ENCODE measurements at places on chromosomes 16 and 17.
A peak's percentile ranks its signal among the peaks of the same experiment; 100 is the strongest.

DNA sequence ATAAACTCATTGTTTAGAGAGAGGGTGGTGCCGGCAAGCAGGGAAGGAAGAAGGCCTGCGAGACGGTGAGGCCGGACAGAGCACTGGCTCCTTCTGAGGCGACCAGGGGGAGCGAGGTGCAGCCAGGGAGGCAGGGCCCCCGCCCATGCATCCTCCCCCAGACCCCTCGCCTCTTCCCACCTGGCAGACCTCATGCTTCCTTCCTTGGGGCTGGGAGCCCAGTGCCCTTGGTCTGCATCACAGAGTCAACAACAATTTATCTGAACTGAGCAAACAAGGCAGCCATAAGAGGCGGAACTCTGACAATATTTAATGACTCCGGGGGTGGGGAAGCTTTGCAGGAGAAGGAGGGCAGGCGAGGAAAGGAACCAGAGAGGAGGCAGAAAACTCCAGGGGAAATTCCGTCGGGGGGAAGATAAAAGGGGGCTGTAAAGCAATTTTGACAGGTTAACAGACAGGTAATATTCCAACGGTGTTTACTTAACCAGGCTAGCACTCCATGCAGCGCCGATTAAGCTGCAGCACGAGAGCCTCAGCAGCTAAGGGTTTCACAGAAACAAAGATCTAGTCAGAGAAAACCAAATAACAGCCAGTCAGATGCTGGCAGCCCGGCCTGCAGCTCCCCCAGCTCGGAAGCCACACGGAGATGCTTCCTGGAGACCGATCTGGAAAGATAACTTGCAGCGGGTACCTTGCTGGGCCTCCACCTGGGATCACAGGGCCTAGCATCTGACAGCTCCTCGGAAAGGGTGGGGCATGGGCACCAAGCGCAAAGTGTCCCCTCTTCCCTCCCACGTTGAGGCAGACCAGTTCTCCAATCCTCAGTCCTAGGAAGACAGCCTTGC, 398.2 kb downstream of the SOX9 start:
- DNase-seq = peak; percentile 48

DNA sequence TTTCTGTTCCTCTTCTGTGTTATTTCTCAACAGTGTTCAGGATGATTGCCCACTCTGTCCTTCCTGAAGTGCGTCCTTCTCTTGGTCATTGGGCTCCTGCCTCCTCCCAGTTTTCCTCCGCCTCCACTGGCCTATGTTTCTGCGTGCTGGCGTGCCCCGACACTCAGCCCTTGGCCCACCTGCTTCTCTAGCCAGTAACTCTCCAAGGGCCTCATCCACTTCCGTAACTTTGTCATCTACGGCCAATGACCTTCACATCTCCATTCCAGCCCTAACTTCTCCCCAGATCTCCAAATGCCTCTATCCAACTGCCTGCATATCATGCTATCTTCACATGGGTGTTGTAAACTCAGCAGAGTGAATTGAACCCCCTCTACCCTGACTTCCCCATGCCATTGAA, 39.6 kb upstream of the RPL38 start:
- DNase-seq = no peak

DNA sequence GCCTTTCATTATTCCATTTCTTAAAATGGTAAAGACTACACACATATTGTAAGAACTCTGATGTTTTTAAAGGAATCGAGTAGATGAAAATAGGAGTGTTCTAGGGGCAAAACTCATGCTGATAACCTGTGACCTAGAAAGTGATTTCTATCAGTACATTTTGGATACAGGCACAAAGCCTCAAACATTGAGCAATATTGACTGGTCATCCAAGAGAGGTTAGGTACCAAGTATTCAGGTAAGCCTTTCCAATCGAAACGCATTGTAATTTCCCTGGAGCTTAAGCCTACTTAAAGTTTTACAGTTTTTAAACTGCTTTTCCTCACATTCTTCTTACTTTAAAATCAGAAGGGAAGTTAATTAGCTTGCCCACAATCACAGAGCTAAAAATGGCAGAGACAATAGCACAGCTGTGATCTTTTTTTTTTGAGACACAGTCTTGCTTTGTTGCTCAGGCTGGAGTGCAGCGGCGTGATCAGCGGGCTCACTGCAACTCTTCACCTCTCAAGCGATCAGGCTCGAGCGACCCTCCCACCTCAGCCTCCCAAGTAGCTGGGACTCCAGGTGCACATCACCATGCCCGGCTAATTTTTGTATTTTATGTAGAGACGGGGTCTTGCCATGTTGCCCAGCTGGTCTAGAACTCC, 3.3 kb downstream of the GOT2 start:
- no peak for DNase-seq

GRCh38 chr17:34151102-34151501, 104.0 kb upstream of the CCL2 start:
- DNase-seq = no peak

GRCh38 chr17:74954665-74955421, 17.7 kb downstream of the HID1 start:
- DNase-seq = no peak

DNA sequence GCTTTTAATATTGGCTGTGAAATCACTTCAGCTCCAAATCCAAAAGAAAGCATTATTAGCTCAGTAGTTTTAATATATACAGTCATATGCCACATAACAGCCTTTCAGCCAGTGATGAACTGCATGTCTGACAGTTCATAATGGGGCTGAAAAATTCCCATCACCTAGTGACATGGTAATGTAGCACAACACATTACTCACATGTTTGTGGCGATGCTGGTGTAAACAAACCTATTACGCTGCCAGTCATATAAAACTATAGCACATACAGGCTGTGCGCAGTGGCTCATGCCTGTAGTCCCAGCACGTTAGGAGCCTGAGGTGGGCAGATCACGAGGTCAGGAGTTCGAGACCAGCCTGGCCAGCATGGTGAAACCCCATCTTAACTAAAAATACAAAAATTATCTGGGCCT, 92.2 kb downstream of the TUBD1 start:
- DNase-seq = no peak

GRCh38 chr16:55700961-55701360, 45.2 kb downstream of the SLC6A2 start:
- no peak for DNase-seq

DNA sequence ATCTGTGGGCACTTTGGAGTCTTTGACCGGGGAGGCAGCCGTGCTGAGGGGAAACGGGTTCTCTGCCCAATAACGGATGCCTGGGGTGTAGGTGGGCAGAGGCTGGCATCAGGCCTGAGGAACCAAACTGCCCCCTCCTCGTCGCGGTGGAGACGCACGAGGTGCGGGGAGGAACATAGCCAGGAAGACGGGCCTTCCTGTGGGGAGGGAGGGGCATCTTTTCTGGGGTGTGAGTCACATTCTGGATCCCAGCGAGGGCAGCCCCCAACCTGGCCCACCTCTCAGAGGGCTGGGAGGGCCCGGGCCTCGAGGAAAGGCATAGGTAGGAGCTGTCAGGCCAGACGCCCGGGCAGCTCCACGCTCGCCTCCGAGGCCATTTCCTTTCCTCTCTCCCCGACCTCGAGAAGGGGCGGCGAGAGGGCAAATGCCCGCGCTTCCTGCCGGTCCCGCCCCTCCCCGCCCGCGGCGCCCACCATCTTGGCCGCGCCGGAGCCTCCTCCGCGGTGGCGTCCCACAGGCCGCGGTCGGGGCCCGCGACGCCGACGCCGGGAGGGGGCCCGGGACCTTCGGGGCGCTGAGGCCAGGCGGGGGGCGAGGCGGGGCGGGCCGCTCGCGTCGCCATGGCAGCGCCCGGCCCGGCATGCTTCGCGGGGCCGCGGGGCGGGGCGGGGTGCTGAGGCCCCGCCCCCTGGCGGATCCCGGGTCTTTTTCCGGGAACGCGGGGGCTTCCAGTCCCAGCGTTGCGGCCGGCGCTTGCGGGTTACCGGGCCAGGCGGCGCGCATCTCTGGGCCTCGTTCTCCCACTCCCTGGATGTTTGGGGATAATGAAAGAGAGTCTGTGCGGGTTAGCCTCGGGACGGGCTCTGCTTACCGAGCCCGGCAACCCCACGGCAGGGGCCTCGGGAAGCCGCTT, 13.2 kb downstream of the RAI1 start:
- peak; percentile 77 for DNase-seq

DNA sequence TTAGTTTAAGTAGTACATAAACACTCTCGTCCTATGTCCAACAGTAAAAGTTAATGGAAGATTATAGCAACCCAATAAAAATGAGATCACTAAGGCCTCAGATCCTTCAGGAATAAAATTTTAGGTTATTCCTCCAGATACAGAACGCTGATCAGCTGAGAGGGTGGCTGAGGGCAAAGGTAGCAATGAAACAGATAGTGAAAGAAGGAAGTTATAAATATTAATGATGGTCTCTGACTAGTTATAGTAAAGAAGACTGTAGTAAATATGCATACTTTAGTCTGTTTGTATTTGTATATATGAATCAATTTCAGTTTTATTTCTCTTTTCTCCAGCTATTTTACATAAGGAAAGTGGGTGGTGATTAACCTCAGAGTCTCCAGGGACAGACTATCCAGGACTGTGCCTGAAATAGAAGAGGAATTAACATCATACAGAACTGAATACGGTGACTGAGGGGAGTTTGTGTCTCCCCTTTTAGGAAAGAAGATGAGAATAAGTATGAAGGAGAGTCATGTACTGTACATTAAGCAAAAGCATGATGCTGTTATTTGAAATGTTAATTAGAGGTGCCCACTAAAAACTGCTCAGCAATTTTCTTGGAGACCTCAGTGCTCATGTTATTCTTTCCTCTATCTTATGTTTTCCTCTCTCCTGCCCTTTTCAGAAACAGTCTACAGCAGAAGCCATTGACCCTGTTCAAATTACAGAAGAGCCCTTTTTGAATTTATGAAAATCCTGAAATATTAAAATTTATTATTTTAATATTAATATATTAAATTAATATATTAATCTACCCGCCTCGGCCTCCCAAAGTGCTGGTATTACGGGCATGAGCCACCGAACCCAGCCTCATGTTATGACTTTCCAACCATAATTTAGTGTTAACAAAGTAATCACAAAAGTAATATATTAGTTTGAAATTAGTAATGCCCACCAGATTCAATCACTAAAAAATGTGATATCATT, 36.5 kb upstream of the DHRS7B start:
- no peak for DNase-seq

GRCh38 chr16:86320237-86320595, 190.1 kb upstream of the FOXF1 start:
- DNase-seq = no peak

GRCh38 chr17:68222606-68223005, 25.2 kb upstream of the AMZ2 start:
- DNase-seq = no peak

GRCh38 chr16:24771779-24772157, 42.3 kb downstream of the TNRC6A start:
- DNase-seq = no peak

GRCh38 chr17:57735707-57736106, 9.4 kb downstream of the CCDC182 start:
- DNase-seq = no peak

DNA sequence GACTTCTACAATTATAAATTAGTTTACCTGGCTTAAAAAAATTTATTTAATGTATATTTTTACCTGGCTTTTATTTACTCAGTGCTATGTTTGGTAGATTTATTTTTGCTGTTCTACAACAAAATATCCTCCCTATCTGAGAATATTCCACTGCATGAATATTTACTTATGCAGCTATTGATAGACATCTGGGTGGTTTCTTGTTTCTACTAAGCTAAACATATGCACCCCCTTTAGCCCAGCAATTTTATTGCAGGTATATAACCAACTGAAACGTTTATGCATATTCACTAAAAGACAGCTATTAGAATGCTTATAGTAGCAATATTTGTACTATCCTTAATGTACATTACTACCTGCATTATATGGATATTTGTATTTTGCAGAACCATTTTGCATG, 187.7 kb upstream of the CPHXL start:
- no peak for DNase-seq

DNA sequence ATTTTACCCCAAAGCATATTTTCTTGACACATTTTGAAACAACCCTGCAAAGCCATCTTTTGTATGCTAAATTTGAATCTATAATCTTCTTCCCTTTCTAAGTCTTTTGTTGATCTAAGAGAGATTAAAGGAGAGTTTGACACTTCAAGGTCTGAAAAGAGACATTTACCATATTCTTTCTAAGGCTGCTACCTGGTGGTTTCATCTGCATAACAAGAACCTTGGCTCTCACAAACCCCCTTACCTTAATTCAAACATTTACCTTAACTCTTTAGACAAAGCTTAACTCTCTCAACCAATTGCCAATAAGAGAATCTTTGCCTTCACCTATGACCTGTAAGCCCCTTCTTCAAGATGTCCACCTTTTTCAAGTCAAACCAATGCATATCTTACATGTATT, 1143.6 kb downstream of the CDH11 start:
- DNase-seq = no peak

DNA sequence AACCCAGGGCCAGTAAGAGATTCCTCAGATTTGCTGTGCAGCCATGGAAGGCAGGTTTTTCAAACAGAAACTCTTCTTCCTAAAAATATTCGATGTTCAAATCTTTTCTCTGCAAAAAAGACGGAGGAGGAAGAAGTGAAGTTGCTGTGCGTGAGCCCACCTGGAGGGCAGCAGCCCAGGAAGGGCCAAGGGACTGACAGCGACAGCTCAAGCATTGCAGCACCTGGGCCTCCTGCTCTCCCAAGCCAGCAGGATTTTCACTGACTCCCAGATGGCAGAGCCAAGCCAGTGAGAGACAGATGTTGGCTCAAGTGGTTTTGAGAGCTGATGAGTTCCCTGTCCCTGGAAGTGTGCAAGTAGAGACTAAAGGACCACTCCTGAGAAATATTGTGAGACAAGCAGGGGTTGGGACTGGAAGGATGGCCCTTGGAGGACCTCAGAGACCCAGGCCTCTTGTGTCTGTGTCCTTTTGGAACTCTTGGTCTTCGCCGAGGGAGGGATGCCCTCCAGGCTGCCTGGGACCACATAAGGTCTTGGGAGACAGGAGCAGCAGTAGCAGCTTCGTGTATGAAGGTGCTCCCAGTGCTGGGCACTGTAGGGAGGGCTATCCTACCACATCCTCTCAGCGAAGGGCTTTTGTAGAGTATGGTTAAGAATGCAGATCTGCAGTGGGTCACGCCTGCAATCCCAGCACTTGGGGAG, 29.3 kb upstream of the TNFRSF13B start:
- no peak for DNase-seq

DNA sequence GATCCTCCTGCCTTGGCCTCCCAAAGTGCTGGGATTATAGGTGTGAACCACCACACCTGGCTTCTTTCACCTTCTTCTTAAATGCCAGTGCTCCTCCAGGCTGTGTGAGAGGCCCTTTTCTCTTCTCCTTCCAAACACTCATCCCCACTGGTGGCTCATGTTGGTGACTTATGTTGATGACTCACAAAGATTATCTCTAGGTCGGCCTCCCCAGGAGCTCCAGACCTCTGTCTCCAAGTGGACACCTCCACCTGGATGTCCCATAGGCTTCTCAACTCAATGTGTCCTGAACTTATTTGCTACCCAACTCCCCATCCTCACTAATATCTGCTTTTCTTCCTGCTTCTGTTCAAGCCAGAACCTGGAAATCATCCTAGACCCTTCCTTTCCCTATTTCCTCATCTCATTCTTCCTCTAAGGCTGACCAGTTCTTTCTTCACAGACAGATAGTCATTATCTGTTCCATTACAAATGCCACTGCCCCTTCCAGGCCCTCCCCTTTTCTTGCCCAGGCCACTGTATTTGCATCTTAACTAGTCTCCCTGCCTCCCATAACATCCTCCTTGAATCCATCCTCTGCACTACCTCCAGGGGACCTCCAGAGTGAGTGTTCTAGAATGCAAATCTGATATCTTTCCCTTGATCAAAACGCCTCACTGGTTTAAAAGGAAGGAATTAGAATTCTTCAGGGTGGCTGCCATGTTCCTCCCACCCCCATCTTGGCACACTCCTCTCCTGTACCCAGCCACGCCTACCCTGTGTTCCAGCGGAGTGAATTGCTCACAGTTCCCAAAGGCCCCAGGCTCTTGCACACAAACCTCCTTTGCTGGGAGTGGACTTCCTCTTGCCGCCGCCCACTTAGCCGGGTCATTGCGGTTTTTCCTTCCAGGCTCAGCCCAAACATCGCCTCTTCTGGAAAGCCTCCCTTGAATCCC, 34.8 kb upstream of the FBXO47 start:
- no peak for DNase-seq

Measured in retina (tissue), 1 donor.